ENCODE measurements at places on chromosomes 13 and 19.
A peak's percentile ranks its signal among the peaks of the same experiment; 100 is the strongest.

DNA sequence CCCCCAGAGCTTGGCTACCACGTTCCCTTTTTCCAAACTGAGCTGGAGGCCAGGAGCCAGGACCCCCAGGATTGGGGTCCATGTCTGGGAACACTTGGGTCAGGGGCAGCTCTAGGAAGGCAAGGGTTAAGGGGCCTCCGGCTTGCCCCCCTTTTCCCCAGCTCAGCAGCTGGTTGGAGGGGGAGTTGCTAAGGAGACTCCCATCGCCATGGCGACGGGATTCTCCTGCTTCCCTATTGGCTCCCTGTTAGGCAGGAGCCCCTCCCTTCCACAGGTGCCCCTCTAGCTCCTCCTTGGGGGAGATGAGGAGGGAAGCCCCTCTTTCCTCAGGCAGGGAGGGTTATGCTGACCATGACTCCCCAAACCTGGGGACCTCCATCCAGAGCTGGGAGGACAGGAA is 33.9 kb downstream of the PDE4A start:
- DNase-seq: no peak

DNA sequence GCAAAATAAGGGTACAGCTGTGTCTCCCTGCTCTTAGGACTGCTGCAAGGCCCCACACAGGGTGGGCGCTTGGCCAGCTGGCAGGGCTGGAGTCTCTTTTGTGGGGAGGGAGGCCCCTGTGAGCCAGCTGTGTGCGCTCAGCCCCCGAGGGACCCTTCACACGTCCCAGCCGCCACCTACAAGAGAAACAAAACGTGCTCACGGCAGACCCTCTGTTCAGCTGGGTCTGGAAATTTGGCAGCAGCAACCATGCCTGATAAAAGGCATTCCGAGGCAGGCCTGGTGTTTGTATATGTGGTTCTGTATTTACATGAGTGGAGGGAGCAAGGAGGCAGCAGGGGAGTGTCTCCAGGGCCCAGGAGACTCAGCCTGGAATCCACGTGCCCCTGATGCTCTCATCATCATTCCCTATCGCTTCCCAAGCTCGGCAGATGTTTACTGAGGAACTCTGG is 49.7 kb downstream of the CRTC1 start:
- DNase-seq: no peak

DNA sequence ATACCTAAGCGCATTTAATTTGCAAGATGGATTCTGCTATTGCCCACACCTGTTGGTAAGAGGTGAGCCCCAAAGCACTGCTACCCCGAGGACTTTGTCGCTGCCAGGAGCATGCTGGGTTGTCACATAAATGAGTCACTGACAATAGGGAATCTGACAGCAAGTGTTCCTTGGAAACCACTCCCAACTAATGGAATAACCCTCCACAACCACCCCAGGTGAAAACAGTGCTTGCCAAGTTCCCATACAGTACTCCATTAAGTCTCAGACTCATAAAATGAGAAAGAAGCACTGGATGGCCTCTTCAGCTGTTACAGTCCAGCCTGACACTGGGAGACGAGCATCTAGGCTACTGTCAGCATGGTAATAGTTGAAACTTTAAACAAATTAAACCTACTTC is 108.6 kb downstream of the EFNB2 start:
- DNase-seq: no peak

GRCh38 chr13:102648046-102648445 is 46.8 kb downstream of the METTL21C start:
- no peak for DNase-seq

DNA sequence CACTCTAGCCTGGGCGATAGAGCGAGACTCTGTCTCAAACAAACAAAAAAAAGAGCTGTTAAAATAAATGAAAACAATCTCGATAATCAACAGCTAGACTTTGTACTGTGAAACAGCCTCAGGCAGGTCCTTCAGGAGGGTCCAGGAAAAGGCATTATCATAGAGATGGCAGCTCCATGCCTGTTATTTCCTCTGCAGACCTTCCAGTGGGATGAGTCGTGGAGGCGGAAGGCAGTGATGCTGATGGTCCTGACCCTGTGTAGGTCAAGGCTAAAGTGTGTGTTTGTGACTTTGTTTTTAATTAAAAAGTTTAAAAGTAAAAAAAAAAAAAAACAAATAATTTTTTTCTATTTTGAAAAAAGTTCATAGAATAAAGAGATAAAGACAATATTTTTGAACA is 117.4 kb downstream of the TNFRSF19 start:
- DNase-seq: no peak

GRCh38 chr19:11018179-11018578 is 57.3 kb downstream of the SMARCA4 start:
- DNase-seq: no peak

DNA sequence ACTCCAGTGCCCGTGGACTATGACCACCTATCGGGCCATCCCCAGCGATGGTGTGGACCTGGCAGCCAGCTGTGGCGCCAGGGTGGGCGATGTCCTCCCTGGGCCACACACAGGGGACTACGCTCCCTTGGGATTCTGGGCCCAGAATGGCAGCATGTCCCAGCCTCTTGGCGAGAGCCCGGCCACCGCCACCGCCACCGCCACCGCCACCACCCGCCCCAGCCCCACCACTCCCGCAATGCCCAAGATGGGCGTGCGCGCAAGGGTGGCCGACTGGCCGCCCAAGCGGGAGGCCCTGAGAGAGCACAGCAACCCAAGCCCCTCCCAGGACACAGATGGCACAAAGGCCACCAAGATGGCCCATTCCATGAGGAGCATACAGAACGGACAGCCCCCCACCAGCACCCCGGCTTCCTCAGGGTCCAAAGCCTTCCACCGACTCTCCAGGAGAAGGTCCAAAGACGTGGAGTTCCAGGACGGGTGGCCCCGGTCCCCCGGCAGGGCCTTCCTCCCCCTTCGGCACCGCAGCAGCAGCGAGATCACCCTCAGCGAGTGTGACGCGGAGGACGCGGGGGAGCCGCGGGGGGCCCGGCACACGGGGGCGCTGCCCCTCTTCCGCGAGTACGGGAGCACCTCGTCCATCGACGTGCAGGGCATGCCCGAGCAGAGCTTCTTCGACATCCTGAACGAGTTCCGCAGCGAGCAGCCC is 142.3 kb downstream of the DPF1 start:
- no peak for DNase-seq

GRCh38 chr13:30159446-30159839 is 147.9 kb downstream of the KATNAL1 start:
- no peak for DNase-seq

DNA sequence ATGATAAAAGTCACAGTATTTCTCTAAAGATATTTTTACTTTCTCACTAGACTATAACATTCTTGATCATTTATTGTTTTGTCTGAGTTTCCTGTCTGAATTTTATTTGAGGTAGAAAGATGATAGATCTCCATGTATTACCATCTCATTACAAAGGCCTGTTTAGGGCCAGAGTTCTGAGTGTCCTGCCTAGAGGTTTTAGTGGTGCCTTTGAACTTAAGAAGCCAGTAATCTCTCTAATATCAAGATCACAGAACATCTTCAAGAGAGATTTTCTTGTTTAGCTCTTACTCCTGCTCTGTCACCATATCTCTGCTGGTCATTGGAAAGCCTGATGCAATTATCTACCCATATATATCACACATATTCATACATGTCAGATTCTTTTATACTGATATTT is 101.5 kb downstream of the ZAR1L start:
- DNase-seq: no peak

- no peak for DNase-seq
Observed at GRCh38 chr13:45575146-45575829, 40.3 kb downstream of the ERICH6B start.

GRCh38 chr13:25110956-25111584 is 15.1 kb downstream of the PABPC3 start:
- DNase-seq: no peak

GRCh38 chr13:110524541-110525257 is 36.8 kb downstream of the RAB20 start:
- DNase-seq: no peak

GRCh38 chr13:79776531-79777295 is 295.8 kb downstream of the NDFIP2 start:
- DNase-seq: no peak

GRCh38 chr19:37719111-37719926 is at the start of gene ZNF607:
Gene ZNF607, minus strand, starts transcription at chr19:37719761. Its CDS starts 8,143 bp downstream, at chr19:37711618.
- DNase-seq: peak; percentile 95

DNA sequence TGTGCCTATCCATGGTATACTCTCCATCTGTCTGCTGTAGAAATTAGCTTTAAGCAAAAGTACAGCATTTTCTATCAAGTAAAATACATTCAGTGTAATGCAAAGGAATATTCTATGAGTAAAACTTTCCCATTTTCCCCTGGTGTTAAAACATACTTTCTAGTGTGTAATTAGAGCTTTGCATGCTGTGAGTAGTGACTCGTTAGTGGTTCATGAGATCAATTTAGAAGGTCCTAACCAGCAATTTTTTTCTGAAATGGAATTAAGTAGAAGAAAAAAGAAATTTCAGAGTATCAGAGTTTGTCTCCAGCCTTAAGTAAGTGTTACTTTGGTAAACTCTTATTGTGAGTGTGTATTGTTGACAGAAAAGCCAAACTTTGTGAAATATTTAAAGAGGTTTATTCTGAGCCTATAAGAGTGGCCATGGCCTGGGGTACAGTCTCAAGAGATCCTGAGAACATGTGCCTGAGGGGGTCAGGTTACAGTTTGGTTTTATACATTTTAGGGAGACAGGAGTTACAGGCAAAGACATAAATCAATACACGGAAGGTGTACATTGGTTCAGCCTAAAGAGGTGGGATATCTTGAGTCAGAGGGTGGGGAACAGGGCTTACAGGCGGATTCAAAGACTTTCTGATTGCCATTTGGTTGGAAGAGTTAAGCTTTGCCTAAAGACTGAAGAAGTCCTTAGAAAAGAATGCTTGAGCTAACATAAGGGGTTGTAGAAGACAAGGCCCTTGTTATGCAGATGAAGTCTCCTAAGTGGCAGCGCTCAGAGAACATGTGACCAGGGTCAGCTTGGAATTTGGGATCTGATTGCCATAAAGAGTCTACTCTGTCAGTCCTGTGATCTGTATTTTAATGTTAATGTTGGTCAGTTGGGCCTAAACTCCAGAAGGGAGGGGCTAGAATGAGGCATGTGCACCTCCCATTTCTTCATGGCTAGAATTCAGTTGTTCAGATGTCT is 25.5 kb downstream of the FAM187B start:
- no peak for DNase-seq

- DNase-seq: peak; percentile 91
Observed at GRCh38 chr19:44447916-44448674, at the start of gene ZNF229. Gene ZNF229, minus strand, starts transcription at chr19:44448472. Its CDS starts 5,625 bp downstream, at chr19:44442847.

DNA sequence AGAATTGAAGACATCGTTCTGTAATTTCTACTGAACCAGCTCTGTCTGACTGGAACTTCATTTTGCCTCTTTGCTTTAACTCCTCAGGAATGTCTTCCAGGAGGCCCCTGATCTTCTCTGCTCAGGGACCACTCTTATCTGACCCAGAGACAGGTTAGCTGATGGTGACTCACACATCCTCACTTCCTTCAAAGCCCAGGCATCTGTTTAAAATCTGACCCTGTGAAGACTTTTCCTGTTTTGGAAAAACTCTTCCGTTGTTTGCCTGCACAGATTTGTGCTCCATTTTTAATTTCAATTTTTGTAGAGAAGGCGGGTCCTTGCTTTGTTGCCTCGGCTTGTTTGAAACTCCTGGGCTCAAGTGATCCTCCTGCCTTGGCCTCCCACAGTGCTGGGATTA is 1.6 kb downstream of the ARL11 start:
- DNase-seq: no peak

DNA sequence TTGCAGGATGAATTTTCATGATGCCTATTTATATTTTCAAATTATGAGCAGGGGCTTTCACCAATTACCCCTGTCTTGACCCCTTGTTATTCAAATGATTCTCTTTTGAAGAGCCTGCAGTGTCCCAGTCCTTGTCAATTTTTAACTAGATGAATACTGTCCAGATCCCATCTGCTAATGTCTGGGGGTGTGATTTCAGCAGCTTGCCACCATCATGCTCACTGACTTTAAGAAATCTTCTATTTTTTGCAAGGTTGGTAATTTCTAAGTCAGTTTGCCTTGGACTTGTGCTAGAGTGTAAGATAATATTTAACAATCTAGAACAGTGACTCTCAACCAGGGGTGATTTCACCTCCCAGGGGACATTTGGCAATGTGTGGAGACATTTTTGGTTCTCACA is 106.0 kb downstream of the CACNA1A start:
- no peak for DNase-seq

DNA sequence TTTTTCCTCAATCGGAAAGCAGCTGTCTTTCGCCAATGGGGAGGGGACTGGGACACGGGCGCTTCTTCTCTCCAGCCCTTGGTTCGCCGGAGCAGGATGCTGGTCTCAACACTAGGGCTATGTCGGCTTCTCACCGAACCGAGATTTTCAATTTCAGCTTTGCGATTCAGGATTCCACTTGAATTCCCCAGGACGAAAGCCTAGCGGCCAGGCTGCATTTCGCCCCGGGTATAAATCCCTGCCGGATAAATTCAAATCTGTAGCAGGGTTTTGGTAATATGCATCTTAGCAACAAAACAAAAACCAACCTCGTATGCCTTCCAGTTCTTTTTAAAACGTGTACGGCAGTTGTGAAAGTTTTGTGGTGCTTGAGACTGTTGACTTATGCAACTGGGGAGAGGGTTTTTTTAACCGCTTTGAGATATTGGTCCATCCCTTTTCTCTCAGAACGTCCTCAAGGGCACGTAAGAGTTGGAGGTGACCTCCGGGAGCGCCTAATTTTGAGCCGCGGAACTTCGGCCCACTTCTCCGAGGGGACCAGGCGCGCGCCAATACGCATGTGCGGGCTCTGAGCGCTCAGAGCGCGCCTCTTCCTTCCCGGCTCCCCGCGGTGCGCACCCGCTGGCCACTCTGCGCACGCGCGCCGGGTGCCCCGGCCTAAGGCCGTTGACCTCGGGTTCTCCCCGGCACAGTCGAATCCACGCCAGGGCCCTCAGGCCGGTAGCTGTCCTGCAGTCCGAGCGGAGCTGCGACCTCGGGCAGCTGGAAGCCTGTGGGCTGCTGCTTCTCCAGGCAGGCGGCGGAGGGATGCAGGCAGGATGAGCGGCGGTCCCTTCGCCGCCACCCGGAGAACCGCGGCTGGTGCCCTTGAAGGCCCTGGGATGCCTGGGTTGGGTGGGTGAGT is 7.6 kb downstream of the POU4F1 start:
- DNase-seq: no peak

- DNase-seq: no peak
Observed at GRCh38 chr19:4097501-4097900, 26.4 kb downstream of the MAP2K2 start.

DNA sequence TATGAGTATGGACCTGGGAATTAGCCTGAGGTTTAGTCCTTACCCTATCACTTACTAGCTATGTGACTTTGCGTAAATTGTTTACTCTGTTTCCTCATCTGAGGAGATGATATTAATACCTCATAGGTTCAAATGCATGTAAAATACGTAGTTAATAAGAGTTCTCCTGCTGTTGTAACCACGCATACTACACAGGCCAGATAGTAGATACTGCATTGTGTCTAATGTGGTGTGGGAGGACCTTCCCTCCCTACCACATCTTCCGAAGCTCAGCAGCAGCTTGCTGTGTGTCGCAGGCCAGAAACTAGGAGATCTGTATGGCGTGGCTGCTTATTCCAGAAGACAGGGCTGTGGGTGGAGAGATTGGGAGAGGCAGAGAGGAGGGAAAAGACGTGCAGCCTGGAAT is 23.0 kb downstream of the GTF2F2 start:
- no peak for DNase-seq

GRCh38 chr19:8017808-8018207 is 12.4 kb upstream of the ELAVL1 start:
- peak; percentile 40 for DNase-seq
